ENCODE measurements at places on chromosomes 1 and 21.

DNA sequence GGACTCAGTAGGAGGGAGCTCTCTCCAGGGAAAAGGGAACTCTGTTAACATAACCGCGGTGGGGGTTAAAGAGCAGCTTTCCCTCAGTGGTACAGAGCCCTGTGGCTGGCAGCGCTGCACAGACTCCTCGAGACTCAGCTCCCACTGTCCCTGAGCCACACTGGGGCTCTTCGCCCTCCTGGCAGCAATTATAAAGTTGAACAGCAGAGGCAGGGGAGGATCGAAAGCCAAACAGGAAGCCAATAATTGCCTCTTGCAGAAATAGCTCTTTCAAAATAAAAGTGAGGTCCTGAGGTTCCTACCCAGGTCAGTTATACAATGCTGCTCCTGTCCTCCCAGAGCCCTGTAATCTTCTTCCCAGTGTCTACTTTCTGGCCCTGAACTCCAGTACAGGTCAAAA, 77.0 kb downstream of the FAM78B start:
- no peak for DNase-seq

GRCh38 chr21:44697811-44698734, 1.1 kb downstream of the KRTAP10-12 start:
- DNase-seq = peak; percentile 12

DNA sequence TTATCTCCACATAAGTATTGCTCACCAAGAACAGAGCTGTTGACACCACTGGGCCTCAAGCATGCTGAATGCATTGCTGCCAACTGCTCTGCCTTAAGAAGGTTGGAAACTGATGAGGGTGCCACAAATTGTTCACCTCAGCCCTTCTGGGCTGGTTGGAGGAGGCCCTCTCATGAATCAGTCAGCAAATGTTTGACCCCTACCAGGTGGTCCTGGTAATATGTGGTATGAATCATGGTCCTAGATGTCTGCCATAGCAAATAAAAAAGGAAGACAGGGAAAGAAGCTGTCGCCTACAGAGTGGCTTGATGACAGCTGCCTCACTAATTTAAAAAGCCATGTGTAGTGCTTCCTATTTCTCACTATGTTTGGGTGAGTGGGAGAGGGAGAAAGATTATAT, 12.2 kb downstream of the SPATA46 start:
- DNase-seq = no peak

- no peak for DNase-seq
Measured at GRCh38 chr1:230123280-230124185, 56.5 kb downstream of the GALNT2 start.

All from skeletal muscle cell (primary cell).